ENCODE measurements at places on chromosomes 6 and 20. TPM values are rescaled to one million over a fixed set of nuclear protein-coding genes. Genes with fewer than 3 reads are reported as not detected.

DNA sequence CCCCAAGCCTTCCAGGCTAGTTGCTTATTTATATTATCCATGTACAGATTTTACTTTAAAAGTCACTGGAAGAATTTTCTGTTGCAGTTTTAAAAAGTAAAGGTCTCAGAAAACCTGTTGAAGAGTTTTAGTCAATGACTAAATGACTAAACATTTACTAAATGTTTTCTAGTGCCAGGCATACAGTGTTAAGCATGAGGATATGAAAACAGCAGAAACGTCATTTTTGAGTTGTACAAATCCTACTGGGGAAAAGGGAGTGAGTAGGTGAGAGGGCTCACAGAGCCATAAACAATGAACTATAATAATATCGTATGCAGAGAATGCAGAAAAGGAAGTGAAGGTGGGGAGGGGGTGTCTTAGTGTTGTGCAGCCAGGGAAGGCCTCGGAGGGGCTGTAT lies 66.3 kb downstream of the MAN1A1 start:
- no peak for DNase-seq

The RIOK1 gene
- total RNA-seq = 17.4 TPM

The CPXM1 gene
- 10.1 TPM for total RNA-seq

DNA sequence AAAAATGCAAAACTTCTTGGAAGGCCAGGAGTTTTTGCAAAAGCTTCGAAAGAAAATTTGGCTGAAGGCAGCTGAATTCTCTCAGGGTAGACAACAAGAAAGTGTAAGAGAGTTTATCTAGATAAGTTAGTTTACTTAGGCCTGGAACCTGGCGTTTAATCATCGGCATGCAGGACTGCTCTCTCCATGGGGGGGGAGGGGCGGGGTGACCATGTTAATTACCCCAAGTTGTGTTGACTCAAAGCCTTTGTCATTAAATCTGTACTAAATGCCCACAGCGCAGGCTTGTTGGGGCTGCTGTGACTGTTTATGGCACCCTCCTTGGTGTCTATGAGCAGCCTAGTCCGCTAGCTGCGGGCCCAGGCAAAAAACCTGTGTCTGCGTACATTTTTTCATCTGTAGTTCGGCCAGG lies 20.1 kb upstream of the ZNF451 start:
- no peak for DNase-seq

DNA sequence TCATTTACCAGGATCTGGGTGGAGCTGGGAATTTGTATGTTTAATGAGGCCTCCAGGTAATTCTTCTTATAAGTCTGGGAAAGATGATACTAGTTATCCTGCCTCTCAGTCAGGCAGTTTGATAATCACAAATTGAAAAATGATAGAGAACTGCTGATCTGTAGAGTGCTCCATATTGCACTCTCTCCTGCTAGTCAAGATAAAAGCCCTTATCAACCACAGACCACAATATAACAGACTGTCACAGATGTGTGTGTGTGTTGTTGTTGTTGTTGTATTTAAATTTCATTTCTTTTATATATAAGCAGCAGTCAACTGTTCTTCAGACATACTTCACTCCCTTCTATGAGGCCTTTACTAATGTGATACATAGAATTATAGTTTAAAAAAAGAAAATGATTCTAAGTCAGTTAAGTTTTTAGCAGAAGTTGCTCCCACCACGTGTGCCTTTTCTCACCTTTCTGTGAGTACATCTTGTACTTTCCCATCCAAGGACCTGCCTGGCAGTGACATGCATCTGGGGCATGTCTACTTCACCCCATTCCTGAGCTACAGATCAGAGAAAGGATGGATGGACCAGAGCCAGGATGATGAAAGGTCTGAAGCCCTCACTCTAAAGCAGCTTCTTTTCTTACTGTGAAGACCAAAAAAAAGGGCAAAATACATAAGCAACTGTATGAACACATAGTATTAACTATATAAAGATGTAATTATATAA lies 29.8 kb downstream of the TENT5A start:
- no peak for DNase-seq

DNA sequence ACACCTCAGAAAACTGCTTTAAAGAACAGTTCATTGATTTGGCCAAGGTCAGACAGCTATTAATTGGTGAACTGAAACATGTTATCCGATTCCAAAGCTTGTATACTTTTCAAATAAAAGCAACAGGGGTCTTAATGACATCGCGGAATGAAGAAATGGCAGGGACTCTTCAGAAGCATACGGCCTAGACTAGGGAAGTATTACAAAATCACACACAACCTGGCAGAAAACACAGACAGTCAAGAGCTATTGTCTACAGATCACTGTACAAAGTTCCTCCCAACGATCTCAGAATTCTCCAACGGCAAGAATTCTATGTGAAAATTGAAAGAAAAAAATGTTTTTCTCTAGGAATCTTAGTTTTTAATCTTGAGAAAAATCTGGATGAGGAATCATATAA lies 105.5 kb downstream of the PTPRK start:
- DNase-seq = no peak

- DNase-seq = no peak
Measured at GRCh38 chr6:42724825-42725224, 2.4 kb upstream of the PRPH2 start.

GRCh38 chr20:63082308-63082938 lies 75.7 kb upstream of the BHLHE23 start:
- peak; percentile 36 for DNase-seq

The PFDN4 gene
- 35.3 TPM for total RNA-seq

GRCh38 chr6:21587961-21588480 lies 5.5 kb upstream of the SOX4 start:
- DNase-seq = peak; percentile 33

The NR2E1 gene
- not detected for total RNA-seq

The TBXT gene
- total RNA-seq = not detected

DNA sequence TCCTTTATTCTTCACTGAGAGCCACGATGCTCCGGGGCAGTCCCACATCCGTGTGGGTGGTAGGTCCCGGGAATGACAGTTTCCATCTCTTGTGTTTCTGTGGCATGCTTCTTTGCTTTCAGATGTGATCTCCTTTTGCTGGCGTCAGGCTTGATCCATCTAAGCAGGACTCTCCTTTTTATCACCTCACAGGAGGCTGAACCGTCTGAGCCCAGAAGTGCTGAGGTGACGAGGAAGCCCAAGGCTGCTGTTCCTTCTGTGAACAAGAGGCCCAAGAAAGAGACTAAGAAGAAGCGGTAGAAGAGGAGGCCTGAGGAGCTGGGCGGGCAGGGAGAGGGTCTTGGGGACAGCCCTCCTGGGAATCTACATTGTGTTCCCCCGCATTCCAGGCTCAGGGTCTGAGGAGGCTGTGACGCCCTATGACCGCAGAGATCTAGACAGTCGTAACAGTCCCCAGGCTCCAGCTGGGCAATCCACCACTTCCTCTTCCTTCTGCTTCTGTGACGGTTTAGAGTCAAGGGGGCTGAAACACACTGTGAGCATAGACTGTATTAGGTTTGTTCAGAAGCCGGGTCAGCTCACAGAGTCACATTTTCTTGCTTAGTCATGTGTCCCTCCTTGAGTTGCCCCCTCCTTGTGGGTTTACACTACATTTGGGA lies 26.8 kb downstream of the MANBAL start:
- no peak for DNase-seq

- no peak for DNase-seq
Measured at GRCh38 chr6:165983112-165984072, 184.3 kb downstream of the TBXT start.

GRCh38 chr20:401682-402495 lies 6.2 kb upstream of the RBCK1 start:
- no peak for DNase-seq
